Amniotic stem cell (primary cell): ENCODE measurements at places on chromosomes 5 and 9.

- DNase-seq: no peak
Observed at GRCh38 chr5:168951356-168951755, 349.6 kb downstream of the SLIT3 start.

- no peak for DNase-seq
Observed at GRCh38 chr5:153752890-153753289, 262.4 kb downstream of the GRIA1 start.

DNA sequence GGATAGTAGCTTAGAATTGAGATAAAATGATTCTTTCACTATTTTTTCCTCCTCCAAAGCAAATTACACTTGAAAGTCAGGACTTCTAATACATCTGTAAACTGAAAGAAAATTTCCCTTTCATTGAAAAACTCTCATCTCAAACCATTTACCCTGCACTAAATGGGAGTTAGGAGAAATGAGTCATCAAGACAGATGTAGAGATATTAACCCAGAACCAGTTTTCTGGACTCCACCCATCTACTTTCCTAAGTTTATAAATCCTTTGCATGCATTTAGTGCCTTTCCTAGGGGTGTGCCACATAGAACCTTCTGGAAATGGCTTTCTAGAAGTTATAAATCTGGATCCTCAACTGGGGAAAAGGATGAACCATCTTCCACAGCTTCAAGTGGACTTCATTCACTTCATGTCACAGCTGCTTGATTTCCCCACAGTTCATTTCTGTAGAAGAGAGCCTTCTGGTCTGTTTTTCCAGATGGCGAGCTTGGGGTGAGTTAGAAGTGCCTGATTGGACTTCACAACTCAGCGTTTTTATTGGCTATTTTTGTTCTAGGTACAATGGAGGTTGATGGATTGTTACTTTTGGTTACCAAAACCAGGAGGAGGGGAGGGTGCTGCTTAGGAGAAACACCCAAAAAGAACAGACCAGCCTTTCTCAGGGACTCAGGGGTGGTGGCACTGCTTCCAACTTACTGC is 72.5 kb upstream of the GPR151 start:
- no peak for DNase-seq

DNA sequence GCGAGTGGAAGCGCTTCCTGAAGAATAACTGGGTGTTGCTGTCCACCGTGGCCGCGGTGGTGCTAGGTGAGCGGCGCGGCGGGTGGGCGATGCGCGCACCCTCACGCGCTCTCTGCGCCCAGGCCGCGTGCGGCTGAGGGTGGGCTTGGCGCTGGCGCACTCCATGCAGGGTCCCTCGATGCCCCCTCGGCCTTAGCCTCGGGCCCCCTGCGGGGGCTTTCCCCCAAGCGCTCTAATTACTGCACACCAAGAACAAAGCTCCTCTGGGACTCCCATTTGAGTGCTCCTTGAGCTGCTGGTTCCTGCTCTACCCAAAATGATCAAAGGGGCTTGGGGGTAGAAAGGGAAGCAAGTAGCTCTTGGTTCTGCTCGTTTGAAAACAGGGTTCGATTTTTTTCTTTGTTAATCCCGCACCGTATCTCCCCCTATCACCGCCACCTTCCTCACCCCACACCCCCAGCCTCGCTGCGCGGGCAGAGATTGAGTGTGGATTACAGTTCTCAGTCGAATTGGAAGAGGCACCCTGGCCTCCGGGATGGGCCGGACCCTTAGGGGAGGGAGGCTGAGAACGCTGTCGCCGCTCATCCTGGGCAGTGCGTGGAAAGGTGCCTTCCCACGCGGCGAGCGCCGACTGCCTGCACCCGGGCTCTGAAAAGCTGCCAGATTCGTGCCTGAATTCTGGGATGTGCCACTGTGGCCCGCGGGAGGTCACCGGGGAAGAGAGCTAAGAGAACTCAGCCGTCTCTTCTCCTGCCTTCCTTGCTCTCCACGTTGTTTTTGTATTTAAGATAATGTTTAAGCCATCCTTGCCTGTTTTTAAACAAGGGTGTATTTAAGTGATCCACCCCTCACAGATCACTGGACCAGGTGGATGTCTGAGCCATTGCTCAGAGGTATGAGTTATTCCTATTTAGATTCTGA is 697 bp downstream of the SLC1A1 start:
- no peak for DNase-seq

DNA sequence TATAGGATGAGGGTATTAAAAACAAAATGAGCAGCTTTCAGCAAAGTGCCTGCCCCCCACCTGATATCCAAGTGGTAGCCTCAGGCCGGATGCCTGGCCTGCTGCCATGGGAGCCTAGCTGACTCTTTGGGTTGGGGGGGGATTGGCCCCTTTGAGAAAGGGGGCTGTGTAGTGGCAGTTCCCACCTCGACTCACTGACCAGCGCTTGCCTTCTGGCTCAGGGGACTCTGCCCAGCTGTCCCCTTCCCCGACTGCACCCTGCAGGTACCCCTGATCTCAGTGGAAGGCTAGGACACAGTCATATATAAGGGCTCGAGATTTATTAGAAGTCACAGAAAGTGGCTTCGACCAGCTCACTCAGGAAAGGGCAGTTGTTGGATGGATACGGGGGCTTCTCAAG is 1.5 kb upstream of the NEUROG1 start:
- DNase-seq: no peak

GRCh38 chr9:121785673-121786542 is 134.5 kb downstream of the DAB2IP start:
- no peak for DNase-seq

- DNase-seq: no peak
Observed at GRCh38 chr9:133580419-133580738, 28.8 kb downstream of the FAM163B start.

DNA sequence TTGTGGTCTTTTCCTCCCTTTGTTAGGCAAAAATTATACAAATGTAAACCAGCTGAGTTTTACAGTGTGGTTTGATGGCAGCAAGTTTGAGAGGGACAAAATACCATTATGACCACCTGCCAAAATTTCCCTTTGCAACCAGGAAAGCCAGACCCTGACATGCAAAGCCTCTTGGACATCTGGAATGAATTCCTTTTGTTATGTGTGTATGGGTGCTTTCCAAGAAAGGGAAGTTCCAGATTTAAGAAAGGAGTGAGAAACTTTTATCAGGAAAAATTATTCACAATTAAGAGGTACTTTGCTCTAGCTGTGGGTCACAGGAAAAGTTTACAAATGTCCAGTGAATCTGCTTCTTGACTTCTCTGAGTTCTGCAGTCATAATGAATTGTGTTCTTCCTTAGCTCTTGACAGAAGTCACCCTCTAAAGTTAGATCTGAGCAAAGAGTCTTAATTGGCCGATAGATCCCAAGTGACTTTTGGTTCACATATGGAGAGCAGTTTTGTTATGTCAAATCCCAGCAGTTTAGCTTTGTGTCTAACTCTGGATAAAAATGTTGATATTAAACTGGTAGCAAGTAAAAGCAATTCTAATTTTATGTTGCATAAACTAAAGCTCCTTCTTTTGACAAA is 295.9 kb upstream of the ZNF608 start:
- DNase-seq: no peak

DNA sequence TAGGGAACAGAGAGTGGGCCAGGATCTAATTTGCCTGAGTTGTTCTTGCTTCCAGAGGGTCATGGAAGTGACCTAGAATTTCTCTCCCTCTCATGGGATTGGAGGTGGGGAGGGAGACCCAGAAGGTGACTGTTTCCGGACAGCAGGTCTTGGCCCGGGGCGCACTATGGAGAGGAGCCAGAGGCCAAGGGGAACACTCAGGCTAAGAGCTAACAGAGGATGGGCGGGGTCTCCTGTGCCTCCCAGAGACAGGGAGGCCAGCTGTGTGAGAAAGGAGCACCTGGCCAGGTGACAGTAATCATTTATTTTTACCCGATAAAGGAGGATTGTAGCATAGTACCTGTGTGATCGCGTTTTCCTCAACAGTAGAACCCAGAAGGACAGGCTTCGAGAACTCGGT is 50.9 kb upstream of the ANKH start:
- DNase-seq: no peak

- DNase-seq: no peak
Observed at GRCh38 chr9:20550326-20550725, 72.0 kb downstream of the MLLT3 start.

- DNase-seq: no peak
Observed at GRCh38 chr5:63249960-63250359, 671.3 kb downstream of the LRRC70 start.

DNA sequence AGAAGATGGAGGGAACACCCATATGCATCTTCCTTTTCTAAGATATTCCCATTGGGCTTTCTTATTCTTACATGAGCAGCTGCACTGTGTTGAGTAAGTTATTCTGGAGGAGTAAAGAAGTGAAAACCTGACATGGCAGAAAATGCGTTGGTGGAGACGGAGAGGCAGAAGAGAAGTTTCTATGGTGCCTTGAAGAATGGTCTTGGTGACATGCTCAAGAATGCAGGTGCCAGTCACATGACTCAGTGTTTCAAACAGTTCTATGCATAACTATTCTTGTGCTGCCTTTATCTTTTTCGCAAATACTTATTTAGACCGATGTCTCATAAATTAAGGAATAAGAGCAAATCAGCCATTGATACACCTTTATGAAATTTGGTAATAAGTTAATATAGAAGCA is 377.8 kb upstream of the IRX2 start:
- no peak for DNase-seq

DNA sequence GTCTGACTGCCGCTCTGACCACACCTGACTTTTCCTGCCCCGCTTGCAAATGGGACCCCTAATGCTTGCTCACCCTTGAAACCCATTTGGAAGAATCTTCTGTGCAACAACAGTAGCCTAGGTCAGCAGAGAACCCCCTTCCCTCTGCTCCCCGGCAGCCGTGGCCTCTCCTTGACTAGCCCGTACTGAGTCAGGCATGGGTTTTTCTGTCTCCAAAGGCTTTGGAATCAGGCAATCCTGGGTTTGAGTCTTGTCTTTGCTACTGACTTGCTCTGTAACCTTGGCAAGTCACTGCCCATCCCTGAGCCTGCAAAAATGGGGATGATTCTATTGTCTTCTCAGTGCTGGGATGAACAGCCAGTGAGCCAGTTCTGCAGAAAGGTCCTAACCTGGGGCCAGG is 135.4 kb downstream of the RGS3 start:
- DNase-seq: no peak

- DNase-seq: no peak
Observed at GRCh38 chr5:40680741-40681362, 1.1 kb downstream of the PTGER4 start.

DNA sequence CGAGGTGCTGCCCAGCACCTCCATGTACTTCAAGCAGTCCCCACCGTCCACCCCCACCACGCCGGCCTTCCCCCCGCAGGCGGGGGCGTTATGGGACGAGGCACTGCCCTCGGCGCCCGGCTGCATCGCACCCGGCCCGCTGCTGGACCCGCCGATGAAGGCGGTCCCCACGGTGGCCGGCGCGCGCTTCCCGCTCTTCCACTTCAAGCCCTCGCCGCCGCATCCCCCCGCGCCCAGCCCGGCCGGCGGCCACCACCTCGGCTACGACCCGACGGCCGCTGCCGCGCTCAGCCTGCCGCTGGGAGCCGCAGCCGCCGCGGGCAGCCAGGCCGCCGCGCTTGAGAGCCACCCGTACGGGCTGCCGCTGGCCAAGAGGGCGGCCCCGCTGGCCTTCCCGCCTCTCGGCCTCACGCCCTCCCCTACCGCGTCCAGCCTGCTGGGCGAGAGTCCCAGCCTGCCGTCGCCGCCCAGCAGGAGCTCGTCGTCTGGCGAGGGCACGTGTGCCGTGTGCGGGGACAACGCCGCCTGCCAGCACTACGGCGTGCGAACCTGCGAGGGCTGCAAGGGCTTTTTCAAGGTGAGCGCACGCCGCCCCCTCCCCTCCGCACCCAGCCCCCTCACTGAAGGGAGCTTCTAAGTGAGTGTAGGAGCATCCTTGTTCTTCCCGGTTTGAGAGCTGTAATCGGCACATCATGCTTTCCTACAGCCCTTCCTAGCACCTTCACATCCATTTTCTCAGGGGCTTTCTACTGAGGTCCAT is 6.9 kb downstream of the NR4A3 start:
- DNase-seq: no peak

GRCh38 chr5:961002-961710 is 47.4 kb upstream of the NKD2 start:
- no peak for DNase-seq
